ENCODE measurements at places on chromosomes 2 and 18. TPM values are rescaled to one million over a fixed set of nuclear protein-coding genes. Genes with fewer than 3 reads are reported as not detected.

CCT4 gene
- total RNA-seq = 156 TPM

SCN2A gene
- 0.61 TPM for total RNA-seq

MRO gene
- 2.8 TPM for total RNA-seq

DNA sequence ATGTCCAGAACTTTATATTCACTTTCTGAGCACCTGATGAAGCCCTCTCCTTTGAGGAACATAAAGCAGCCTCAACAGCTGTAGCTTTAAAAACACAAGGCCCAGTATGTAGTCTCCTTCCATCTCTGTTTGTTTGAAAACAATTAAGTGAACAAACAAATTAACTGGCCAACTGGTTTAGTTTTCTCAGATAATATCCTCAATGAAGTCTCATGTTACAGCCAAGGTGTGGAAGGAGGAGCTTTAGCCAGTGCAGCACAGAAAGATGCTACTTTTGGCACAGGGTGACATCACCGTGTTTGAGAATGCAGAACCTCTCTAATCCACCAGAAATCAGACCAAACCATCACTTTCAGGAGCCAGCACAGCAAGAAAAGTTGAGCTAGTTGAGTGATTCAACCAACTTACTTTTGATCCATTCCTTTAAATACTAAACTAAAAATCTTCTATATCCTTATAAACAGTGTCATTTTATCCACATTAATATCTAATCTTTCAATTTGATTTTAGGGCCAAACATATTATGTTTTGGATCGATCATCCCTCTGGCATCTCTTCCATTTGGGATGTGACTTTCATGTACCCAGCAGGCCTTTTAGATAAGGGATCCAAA is 488.7 kb downstream of the ARHGAP15 start:
- H3K4me3 ChIP-seq = no peak overlapping the region
- no peaks in the 10 kb centered on the region for H3K4me1 ChIP-seq
- H3K36me3 ChIP-seq = no peaks in the 10 kb centered on the region
- H3K27ac ChIP-seq = no peak overlapping the region
- no peaks in the 10 kb centered on the region for H3K27me3 ChIP-seq
- DNase-seq = no peak

DNA sequence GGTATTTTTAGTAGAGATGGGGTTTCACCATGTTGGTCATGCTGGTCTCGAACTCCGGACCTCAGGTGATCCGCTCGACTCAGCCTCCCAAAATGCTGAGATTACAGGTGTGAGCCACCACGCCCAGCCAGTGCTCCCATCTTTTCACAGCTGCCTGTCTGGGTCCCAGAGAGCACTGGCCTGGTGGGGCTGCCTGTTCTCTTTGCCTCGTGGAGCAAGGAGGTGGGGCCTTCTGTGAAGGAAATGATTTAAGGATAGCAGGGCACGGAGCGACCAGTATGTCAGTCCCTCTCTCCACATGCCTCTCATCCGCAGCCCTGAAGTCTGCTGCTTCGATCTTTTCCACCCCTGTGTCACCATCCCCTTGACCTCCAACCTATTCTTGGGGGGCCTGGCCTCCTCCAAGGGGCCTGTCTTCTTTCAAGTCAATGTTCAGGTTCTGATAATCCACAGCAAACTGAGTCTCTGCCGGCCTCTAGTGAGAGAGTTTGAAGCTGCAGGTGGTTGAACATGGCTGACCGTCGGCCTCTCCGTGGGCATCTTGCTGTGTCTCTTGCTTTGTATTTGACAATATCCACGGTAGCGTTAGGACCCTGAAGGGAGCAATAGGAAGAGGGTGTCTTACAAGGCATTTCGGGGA is 28.2 kb upstream of the GIGYF2 start:
- no peak overlapping the region for H3K27ac ChIP-seq
- H3K4me3 ChIP-seq = no peak overlapping the region

DNA sequence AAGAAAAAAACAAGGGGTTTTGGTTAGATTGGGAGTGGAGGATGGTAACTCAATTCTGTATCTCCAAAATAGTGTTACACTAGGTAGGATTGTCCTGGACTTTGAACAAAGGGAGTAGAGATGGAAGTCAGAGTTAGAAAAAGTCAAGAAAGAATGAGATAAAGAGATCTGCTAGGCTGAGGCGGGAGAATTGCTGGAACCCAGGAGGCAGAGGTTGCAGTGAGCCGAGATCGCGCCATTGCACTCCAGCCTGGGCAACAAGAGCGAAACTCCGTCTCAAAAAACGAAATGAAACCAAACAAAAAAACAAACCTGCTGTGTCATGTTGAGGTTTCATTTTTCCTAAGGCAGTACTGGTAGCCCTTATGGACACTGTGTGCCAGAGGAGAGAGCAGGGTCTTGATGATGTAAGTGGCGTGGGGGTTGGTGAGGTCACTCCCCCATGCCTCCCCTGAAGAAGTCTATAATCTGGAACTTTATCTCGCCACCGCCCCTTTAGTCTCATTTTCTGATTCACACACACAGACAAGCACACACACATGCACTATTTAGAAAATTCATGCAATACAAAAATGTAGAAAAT is 10.5 kb downstream of the DRC1 start:
- no peaks in the 10 kb centered on the region for H3K4me1 ChIP-seq
- no peak overlapping the region for H3K4me3 ChIP-seq
- no peak overlapping the region for H3K27ac ChIP-seq
- H3K27me3 ChIP-seq = no peaks in the 10 kb centered on the region
- H3K36me3 ChIP-seq = no peaks in the 10 kb centered on the region
